ENCODE measurements at places on chromosomes 7 and 10.

GRCh38 chr7:40909346-40909980 is 774.7 kb downstream of the SUGCT start:
- no peak for DNase-seq

GRCh38 chr10:5518143-5518542 is 6.6 kb upstream of the CALML3 start:
- DNase-seq, result no peak

GRCh38 chr7:38306914-38307313 is 33.5 kb upstream of the TARP start:
- no peak for DNase-seq

GRCh38 chr7:36084485-36085091 is 68.5 kb upstream of the EEPD1 start:
- no peak for DNase-seq

GRCh38 chr10:51416494-51416893 is 282.9 kb downstream of the CSTF2T start:
- DNase-seq, result no peak

DNA sequence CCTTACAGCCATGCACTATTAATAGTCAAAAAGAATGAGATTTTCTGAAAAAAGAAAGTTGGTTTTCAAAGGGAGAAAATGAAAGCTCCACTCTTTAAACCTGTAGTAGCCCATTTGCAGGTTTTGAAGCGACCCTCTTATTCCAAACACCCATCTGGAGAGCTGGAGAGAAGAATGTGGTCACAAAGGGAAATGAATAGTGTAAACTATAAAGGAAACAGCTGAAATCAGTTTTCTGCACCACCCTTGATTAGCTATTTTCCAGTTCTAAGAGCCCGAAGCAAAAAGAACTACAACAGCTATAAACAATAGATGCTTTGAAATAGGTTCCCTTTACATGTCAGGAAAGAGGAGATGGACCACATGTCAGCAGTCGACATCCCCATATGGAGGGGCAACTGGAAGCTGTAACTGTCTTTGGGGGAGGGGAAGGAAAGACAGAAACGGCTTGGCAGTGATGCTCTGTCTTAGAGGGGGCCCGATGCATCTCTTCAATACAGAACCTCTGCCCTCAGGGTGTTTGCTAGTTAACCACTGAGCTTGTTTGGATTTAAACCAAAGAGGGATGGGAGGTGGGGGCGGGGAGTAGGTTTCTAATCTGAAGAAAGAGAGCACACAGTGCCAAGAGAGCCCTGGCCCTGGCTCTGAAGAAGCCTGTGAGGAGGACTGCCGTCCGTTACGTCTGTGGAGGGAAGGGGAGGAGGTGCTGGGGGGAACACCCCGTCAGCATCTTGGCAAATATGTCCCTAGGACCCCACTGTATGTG is 55.3 kb downstream of the CPVL start:
- peak; percentile 55 for DNase-seq

Measured in right forelimb (tissue), 1 donor.